Testis (tissue), 5 donors: ENCODE measurements at places on chromosomes 11 and 22. TPM values are rescaled to one million over a fixed set of nuclear protein-coding genes. Genes with fewer than 3 reads are reported as not detected.

Gene ABCG4
- 3.9 TPM for total RNA-seq

Gene MMP8
- 0.25 TPM for total RNA-seq

Gene PRR33
- 0.06 TPM for total RNA-seq

Gene CDC42EP2
- total RNA-seq: 4.4 TPM

Gene TPH1
- total RNA-seq: 1.7 TPM

Gene TMEM121B
- total RNA-seq: 2.9 TPM

Gene KDM4D
- 44.2 TPM for total RNA-seq

Gene UPK2
- total RNA-seq: not detected

Gene MS4A3
- total RNA-seq: 1.7 TPM

Gene MFRP
- total RNA-seq: not detected

Gene WBP2NL
- total RNA-seq: 90.8 TPM

Gene OR4D5
- 4.0 TPM for total RNA-seq

Gene OR51F1
- total RNA-seq: not detected

Gene RFPL3
- 2.6 TPM for total RNA-seq

Gene CYP2D6
- 2.0 TPM for total RNA-seq

Gene DGAT2
- 54.6 TPM for total RNA-seq

Gene VPREB1
- total RNA-seq: not detected

Gene TEX12
- total RNA-seq: 11.6 TPM

Gene GLYAT
- 1.0 TPM for total RNA-seq

Gene PKP3
- 3.1 TPM for total RNA-seq

Gene COMMD9
- total RNA-seq: 42.7 TPM
